GM19239 (cell line): ENCODE measurements at places on chromosomes 5 and 9.

GRCh38 chr9:133372144-133372543 lies 3.7 kb downstream of the SURF4 start:
- DNase-seq = no peak

GRCh38 chr9:91315191-91315590 lies 46.5 kb downstream of the AUH start:
- no peak for DNase-seq

- DNase-seq = no peak
These were observed 256.2 kb upstream of the IRX4 start for GRCh38 chr5:2138896-2139295.

GRCh38 chr9:91921371-91921770 lies 28.7 kb downstream of the ROR2 start:
- no peak for DNase-seq

GRCh38 chr5:81239613-81240012 lies 6.5 kb downstream of the CKMT2 start:
- no peak for DNase-seq
